ENCODE measurements at places on chromosomes 7 and 10. TPM values are rescaled to one million over a fixed set of nuclear protein-coding genes. Genes with fewer than 3 reads are reported as not detected.

The COPG2 gene
- 59.5 TPM for total RNA-seq

The OR9A2 gene
- under 0.01 TPM for total RNA-seq

The CTAGE4 gene
- total RNA-seq, result 0.41 TPM

The FGFBP3 gene
- total RNA-seq, result 18.3 TPM

The GPNMB gene
- total RNA-seq, result 3.7 TPM

The PKD2L1 gene
- not detected for total RNA-seq

The C7orf33 gene
- total RNA-seq, result not detected

DNA sequence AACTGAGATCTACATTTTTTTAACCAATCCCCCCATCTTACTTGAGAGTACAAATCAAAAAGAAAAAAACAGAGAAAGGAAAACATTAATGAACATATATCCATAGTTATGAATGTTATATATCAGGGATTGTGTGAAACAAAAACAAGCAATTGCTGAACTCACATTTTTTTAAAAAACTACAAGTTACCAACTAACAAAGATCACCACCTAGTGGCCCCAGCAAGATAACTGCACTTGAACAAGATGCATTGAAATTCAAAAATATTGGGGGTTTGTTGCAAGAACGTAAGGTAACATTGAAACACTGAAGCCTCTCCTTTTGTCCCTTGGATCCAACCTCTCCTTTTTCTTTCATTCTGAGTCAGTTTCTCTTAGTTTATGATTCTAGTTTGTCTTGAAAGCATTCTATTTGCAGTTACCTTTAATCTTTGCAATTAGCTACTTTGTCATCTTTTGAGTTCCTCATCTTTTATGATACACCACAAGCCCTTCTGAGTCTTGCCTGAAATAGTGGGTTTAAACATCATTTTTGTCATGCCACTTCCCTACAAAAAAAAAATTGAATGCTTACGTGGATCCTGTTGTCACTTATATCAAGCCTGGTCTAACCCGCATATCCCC lies 87.3 kb upstream of the TES start:
- no peak for DNase-seq

DNA sequence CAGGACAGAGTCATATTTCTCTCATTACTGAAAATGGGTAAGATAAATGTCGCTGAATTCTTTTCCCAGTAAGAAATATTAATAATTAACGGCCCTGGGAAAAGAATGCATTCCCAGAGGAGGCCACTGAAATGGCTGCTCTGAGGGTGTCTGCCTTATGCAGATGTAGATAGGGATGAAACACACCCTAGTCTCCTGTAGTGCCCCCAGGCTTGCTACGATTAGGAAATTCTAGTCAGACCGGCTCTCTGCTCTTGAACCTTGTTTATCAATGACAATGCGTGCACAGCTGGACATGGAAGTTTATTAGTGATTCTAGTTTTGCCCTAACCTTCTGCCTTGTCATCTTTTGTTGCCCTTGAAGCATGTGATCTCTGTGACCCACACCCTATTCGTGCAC lies 291.1 kb downstream of the ZNF248 start:
- no peak for DNase-seq

- DNase-seq, result no peak
Observed at GRCh38 chr7:155477476-155477875, 19.5 kb downstream of the EN2 start.

- no peak for DNase-seq
Observed at GRCh38 chr7:12805518-12805928, 118.1 kb downstream of the ARL4A start.

DNA sequence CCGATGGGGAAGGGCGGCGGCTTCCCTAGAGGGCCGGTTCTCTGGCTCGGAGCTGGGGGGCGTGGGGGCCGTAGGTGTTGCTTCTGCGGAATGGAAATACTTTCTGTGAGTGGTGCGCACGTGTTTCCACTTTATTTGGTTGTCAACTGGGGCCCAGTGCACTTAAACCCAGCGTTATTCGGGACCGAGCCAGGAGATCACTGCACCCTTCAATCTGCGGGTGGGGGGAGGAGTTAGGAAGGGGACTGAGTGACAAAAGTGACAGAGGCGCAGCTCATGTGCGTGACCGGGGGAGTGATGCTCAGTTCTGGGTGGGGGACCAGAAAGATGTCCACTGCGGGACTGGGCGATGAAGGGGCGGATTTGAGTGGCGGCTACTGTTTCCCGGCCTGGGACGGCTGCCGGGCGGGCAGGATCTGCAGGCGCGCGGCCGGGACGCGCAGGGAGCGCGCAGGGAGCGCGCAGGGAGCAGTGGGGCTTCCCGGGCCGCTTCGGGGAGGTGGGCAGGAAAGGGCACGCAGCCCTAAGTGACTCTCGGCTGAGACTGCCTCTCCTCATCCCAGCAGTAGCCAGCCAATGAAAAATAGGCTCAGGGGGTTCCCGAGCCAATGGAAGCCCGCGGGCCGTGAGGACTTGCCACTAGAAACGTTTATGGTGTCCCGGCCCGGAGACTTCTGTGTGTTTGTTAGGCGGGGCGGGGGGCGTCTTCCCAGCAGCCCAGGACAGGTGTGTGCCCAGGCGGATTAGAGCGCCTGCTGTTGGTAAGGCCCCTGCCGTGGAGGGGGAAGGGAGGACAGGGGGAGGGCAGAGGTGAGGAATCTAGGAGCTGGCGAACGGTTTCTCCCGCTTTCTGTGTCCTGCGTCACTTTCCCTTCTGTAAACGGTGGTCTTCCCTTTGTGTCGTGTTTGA lies 54.3 kb upstream of the KDM7A start:
- DNase-seq, result peak; percentile 49

GRCh38 chr7:70352088-70352487 lies 753.8 kb downstream of the AUTS2 start:
- DNase-seq, result no peak

DNA sequence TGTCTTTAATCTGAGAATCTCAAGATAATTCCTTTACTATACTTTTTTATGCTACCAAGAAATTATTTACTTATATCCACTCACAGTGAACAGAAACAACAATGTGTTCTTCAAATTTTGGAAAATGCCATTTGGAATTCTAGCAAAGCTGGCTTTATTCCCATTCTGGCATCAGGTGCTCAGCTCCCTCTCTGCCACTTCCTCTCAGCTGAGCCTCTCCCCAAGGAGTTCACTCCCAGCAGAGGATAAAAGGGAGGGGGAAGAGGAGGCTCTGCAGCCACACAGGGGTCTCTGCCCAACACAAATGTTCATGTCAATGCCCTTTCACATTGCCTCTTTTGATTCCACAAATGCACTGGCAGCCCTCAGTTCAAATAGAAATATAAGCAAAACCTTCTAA lies 116.9 kb downstream of the CPEB3 start:
- no peak for DNase-seq

GRCh38 chr7:115679976-115680375 lies 350.6 kb downstream of the TFEC start:
- DNase-seq, result no peak

DNA sequence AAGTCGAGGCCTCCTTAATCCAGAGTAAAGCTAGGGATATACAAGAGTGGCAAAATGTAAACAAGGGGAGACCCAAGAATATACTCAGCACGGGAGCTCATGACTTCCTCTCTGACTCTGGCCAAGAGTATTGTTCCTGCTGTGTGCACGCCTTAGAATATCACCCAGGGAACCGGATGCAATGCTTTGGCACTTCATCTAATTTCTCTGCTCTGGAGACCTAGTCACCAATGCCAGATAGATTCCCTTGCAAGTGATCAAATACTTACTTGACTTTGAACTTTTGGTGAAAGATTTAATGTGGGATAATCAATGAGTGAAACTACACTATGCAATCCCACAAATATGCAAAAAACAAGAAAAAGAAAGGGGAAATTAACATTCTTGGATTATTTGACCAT lies 695.5 kb downstream of the INHBA start:
- no peak for DNase-seq

DNA sequence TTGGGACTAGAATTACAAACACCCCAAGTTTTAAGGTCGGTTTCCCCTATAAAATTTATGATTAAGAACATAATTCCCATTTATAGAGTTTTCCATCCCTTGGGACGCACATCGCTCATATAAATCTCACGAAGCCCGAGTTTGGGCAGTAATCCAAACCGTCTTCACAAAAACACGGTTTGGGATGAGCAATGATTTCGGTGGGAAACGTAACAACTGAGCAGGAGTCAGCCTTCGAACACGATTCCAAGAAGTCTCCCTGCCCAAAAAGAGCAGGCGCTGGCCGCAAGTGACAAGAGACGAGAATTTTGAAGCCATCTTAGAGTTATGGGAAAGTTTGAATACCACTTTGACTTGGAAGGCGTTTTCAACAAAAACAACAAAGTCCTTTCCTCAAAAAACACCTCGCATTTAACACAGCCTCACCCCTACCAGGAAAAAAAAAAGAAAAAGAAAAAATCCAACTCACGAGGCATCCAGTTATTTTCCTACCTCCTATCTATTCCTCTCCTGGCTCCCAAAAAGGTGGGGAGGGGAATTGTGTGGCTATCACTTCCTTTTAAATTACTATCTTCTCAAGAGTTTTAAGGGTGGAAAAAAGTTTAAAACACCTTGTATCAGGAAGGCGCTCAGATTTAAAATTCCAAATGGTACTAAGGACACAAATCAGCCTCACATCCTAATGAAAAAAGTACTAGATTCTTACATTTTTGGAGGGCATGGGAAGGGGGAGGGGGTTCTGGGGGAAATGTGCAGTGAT lies 1.6 kb downstream of the SEPHS1 start:
- peak; percentile 27 for DNase-seq

- no peak for DNase-seq
Observed at GRCh38 chr7:107957436-107957835, 45.5 kb downstream of the LAMB1 start.

- no peak for DNase-seq
Observed at GRCh38 chr10:122689146-122689820, 10.4 kb downstream of the C10orf120 start.
